CD4-positive, alpha-beta T cell treated with Interleukin-15 for 4 hours (primary cell): ENCODE measurements at places on chromosomes 1 and 21.

DNA sequence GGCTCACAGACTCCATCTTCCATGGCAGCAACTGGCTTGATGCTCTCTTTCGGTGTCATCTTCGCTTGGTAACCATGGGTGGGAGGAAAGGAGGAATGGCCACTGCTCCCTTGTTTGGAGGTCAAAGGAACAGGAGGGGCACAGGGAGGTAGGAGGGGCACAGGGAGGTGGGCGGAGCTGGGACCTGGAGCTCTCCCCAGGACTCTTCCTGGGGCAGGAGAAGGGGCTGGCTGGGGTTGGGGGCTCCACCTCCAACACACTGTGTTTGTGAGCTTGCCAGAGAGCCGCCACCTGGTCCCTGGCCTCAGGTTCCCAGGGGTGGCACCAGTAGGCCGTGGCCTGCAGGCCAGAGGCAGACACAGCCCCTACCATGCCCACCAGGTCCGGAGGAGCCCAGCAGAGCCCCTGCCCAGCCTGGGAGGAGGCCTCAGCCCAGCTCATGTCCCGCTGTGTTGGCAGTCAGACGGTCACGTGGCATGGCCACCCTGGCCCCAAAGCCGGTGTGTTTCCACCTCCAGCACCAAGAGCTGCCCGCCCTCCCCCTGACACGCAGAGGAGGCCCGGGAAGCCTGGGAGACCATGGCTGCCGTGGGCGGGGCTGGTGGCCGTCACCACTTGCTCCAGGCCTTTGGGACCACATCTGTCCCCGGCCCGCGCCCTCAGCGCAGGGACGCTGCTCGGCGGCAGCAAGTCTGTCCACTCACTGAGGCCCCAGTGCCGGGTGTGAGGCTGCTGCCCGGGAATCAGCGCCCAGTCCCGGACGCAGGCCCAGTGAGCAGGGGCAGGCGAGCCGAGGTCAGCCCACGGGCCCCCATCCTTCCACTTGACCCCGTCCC lies 73.9 kb downstream of the MORN1 start:
- no peak for DNase-seq

- DNase-seq, result no peak
These were observed 39.0 kb upstream of the SYNC start for GRCh38 chr1:32741413-32742198.

DNA sequence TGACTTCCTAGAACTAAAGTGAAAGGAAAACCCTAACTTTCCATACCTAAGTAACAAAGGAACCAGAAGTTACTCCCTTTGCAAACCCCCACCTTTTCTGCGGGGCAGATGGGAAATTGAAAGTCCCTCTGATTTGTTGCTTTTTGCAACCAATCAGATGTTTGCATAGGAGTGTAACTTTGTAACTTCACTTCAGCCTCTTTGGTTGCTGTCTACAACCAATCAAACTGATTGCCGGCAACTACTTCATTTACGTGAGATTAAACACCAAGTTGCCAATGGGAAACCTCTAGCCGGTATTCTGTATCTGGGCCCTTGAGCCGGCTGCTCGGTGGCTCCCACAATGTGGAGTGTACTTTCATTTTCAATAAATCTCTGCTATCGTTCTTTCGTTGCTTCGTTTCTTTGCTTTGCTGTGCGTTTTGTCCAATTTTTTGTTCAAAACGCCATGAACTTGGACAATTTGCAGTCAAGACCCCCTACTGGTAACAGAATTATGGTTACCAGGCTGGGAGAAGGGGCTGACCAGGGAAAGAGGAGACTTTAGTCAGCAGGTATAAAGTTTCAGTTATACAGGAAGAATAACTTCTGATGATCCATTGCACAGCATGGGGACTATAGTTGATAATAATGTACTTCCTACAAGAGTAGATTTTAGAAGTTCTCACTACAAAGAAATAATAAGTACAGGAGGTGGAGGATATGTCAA lies 69.2 kb upstream of the RGS2 start:
- DNase-seq, result no peak

DNA sequence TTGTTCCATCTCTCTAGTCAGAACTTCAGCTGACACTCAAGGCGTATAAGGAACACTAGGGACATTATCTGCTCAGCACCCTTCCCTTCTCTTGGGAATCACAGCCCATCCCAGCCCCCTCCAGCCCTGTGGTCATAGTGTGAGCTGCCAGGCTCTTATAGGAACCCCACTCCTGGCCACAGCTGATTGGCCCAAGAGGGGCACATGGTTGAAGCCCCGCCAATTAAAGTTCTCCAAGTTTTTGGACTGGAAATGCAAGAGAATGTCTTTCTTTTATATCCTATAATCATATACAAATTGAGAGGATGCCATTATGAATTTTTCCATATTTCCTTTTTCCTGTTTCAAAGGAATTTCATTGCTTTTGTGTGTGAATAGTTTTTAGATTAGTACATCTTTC lies 40.7 kb downstream of the FOXO6 start:
- no peak for DNase-seq

GRCh38 chr21:33380483-33380998 lies 22.7 kb upstream of the IFNGR2 start:
- DNase-seq, result peak; percentile 92
